ENCODE measurements at places on chromosomes 6 and 20.

- DNase-seq: peak; percentile 61
Measured at GRCh38 chr20:21702553-21703470, 2.7 kb upstream of the PAX1 start.

- DNase-seq: no peak
Measured at GRCh38 chr6:16657768-16658167, 103.5 kb downstream of the ATXN1 start.

- no peak for DNase-seq
Measured at GRCh38 chr6:16684195-16684689, 77.0 kb downstream of the ATXN1 start.

DNA sequence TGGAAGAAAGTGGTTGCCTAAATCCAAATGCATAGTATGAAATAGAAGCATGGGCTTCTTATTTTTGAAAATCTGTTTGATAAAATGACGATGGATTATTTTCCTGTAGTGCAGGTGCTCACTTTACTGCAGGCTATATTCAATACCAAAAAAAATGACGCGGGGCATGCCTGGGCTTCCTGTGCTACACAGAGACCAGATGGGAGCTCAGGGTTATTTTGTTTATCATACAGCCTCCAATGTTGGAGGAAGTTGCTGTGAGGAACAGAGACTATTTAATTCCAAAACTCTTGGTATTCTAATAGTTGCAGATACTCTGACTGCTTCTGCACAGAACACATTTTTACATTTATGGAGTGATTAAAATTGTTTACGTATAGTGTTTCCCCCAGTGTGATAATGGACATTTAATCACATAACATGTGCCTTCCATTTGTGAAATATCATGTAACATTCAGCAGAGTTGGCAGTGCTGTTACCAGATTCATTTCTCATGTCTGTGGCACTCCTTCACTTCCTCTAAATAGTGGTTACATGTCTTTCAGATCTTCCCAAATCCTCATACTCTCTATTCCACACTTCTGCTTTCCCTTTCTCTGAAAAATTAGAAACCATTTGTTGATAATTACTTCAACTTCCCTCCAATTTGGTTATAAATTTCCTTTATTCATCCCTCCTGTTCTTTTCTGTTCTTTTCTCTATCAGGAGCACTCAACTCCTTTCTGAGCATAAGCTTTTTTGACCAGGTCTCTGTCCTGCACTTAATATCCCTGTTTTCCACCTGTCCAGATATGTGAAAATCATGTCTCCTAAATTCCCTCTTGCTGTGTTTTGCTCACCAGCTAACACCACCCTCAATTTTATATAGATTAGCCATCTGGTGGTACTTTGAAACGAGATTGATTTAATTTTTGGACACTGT, 121.6 kb downstream of the ADGRB3 start:
- DNase-seq: no peak

DNA sequence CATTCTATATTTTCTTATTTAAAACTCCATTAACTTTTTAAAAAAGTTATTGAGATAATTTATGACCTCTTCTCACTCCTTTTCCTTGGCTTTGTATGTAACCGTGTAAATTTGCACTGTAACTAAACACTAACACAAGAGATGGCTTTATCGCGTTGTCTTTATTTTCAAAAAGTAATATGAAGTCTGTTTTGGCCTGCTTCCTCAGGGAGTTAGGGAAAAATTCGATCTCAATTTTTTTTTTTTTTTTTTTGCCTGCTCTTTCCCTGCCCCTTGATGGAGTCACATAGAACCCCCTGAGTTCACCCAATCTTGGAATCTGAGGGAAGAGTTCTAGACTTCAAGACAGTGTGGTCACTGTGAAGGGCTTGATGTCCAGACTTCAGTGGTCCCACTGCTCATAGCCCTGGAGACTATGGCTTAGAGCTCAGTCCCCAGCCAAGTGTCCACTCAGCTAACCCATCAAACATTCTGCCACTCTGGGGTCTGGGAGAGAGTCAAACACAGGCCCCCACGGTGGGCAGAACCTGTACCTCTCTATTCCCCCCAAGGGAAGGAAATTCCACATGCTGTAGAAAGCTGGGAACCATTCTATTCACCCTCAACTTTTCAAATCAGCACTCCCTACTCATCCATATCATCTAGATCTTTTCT, 15.7 kb upstream of the TBC1D22B start:
- DNase-seq: no peak

- no peak for DNase-seq
Measured at GRCh38 chr20:59469267-59470252, 134.8 kb upstream of the PHACTR3 start.

DNA sequence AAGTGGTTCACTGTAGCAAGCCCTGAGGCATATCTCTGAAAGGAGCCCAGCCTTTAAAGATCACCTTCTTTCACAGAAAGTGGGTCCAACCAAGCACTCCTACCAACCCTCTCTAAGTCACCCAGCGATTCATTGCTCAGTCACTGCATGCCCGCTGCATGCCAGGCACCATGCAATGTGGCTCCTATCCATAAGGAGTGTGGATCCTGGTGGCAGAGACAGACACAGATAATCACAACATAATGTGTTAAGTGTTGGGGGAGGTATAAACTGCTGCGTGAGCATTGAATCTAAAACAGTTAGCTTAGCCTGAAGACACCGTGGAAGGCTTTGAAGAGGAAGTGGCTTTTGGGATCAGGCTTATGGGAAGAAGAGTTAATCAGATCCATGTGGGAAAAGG, 659.5 kb downstream of the PTPRT start:
- no peak for DNase-seq

- no peak for DNase-seq
Measured at GRCh38 chr20:906001-906520, 10.1 kb downstream of the ANGPT4 start.

DNA sequence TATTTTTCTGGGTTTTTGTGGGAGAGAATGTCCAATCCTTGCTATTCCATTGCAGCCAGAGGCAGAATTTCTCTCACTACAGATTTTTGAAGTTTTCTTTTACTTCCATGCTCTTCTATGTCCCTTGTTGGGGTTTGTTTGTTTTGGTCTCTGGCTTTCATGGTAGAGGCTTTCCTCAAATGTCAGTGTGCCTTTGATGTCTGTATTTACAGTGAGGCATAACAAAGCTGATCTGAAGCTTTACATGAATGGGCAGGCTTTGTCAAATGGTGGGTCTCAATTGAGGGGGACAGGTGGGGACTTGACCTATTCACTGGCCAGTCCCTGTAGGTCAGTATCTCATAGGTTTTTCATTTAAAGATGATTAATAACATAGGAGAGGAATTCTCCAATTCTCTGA, 8.6 kb upstream of the CARMIL1 start:
- no peak for DNase-seq

DNA sequence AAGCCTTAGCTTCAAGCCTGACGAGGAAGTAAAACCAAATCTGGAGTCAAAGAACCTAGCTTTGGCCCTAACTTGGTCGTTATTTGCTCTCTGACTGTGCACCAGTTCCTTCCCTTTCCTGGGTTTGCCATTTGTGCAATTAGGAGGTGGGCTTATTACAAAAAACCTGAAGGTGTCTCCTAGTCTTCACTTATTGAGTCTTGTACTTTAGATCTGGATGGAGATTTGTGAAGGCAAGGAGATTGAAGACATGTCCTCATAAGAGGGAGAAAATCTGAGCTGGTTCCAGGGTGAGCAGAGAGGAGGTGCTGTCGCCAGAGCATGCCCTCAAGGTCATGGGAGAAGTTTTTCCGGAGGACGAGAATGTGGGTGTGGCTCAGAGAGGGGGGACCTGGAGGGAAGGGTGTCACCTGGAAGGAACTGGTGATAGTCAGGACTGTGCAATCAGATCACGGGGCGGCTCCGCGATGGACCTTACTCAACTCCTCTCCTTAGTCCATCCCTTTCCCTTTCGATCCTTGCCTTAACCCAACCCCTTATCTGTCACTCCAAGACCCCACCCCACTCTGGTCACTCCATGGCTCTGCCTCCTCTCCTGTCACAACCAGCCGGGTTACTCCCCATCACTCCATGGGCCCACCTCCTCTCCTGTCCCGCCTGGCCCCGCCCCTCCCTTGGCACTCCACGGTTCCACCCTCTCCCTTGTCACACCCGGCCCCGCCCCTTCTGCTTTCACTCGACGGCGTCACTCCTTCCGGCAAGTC, 588 bp upstream of the ACSS2 start:
- no peak for DNase-seq

- peak; percentile 67 for DNase-seq
Measured at GRCh38 chr6:151240791-151241642, 1.2 kb downstream of the AKAP12 start.

GRCh38 chr20:22617160-22617559, 32.8 kb upstream of the FOXA2 start:
- no peak for DNase-seq

DNA sequence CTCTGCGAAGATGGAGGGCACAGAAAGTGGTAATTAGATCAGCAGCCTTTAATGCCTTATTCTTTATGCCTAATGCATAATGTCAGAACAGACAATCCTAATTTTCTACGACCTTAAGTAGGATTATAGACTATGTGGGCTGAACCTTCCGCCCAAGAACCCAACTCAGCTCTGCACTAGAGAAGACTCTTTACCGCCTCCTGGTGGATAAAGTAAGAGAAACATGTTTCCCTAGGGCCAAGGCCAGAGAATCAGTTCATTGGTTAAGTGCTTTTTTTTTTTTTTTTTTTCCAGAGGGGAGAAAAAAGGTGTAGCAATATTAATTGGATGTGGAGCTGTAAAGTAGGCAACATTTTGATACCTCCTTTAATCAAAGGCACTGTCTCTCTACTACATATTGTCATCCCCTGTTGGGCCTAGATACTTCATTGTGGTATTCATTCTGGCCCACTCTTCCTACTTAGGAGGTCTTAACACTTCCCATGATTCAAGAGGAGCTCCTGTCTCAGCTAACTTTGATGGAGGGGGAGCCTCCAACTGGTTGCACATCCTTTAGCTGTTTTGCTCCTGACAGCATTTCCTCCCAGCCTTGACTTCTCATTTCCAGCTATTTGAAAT, 124.9 kb upstream of the NRN1 start:
- DNase-seq: peak; percentile 45

DNA sequence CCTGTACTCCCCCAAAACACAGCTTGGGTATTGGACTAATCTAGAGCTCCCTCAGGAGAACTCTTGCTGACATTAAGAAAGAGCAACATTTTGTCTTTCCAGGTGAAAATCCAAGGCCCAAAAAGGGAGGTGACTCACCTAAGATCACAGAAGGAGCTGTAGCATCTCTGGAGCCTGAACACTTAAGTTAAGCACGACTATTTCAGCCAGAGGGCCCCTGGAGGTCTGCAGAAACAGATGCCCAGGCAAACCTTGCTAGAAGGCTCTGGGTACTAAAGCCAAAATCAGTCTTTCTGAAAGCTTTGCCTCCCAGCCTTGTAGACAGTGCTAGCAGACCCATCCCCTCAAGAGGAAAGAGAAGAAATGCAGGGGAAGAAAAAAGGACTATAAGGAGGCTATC, 8.8 kb downstream of the EDN1 start:
- peak; percentile 48 for DNase-seq

Measured in lung microvascular endothelial cell (primary cell).